NB4 (cell line): ENCODE measurements at places on chromosomes 13 and 19.

- no peak for DNase-seq
Measured at GRCh38 chr13:106986687-106987426, 418.9 kb upstream of the ARGLU1 start.

DNA sequence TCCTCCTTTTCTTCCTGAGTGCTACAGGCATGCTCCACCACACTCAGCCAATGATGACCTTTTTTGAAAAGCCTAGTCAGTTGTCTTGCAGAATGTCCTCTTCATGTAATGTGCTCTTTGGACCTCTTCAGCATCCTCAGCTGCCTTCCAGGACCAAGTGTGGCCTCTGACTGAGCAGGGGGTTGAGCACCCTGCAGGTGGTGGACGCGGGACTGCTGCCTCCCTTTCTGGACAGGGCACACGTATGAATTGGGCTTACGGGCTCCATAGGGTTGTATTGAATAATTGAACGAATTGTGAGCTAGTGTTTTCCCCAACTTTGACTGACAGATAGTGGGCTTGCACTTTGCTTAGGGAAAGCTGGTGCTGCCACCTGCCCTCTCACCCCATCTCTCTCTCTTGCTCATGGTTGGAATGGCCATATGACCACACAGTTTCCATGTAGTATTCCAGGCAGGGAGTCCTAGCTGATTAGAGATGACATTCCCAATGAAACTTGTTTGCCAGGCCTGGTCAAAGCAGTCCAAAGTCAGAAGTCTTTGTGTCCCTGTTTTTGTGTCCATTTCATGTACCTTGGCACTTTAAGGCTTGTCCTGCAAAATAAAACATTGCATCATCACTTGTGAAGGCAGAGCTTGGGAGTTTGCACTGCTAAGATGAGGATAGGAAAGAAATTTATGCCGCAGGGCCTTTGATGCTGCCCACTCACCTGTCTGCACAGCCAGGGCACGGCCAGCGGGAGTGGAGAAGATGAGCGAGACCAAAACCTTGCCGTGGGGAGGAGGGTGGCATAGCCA, 76.3 kb upstream of the NPAS1 start:
- no peak for DNase-seq

- no peak for DNase-seq
Measured at GRCh38 chr13:48819899-48820298, 155.8 kb upstream of the FNDC3A start.

GRCh38 chr19:45887200-45887710, 1.3 kb upstream of the IRF2BP1 start:
- DNase-seq, result no peak

GRCh38 chr19:45780448-45781213, 1.7 kb downstream of the DMPK start:
- no peak for DNase-seq

DNA sequence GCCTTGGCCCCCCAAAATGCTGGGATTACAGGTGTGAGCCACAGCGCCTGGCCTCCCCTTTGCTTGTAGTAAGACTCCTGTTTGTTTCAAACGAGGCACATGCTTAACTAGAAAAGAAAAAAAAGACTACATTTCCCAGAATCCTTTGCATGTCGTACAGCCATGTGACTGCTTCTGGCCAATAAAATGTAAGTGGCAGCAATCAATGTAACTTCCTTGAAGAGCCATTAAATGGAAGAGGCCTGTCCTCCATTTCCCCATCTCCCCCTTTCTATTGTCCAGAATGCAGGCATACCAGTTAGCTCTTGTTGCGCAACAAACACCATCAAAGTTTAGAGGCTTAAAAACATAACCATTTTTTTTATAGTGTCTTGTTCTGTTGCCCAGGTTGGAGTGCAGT, 10.4 kb upstream of the GPR32 start:
- DNase-seq, result peak; percentile 64

- DNase-seq, result no peak
Measured at GRCh38 chr13:49399801-49400472, 43.9 kb downstream of the CAB39L start.

DNA sequence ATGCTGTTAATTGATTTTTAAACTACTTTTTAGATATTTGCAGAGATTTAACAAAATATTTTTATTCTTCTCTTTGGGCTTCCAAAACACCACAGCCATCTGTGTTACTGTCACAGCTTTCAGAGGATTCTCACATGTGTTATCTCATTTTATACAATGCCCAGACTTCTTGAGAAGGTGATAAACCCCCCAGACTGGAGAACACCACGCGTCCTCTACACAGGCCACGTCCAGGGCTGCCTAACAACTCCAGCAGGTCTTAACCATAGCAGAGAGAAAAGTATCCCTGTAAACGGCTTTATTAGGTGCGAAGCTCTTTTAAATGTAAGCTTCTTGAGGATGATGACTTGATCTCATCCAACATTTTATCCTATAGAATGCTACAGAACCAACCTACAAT, 2.0 kb downstream of the GPR183 start:
- no peak for DNase-seq

- no peak for DNase-seq
Measured at GRCh38 chr19:44260343-44260681, 626 bp downstream of the ZNF233 start.

- DNase-seq, result no peak
Measured at GRCh38 chr13:86830046-86830445, 841.1 kb upstream of the SLITRK5 start.

DNA sequence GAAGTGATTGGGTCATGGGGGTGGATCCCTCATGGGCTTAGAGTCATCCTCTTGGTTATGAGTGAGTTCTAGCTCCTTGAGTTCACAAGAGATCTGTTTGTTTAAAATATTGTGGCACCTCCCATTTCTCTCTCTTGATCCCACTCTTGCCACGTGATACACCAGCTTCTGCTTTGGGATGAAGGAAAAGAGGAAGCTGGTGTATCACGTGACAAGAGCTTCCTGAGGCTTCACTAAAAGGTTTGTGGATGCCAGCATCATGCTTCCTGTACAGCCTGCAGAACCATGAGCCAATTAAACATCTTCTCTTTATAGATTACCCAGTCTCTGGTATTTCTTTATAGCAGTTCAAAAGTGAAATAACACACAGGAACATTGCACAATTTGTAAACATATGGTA, 352.5 kb upstream of the ATXN8OS start:
- peak; percentile 15 for DNase-seq

- DNase-seq, result peak; percentile 28
Measured at GRCh38 chr13:111049791-111050538, 65.1 kb upstream of the ARHGEF7 start.

GRCh38 chr13:99310382-99311031, 3.3 kb upstream of the GPR183 start:
- peak; percentile 64 for DNase-seq

DNA sequence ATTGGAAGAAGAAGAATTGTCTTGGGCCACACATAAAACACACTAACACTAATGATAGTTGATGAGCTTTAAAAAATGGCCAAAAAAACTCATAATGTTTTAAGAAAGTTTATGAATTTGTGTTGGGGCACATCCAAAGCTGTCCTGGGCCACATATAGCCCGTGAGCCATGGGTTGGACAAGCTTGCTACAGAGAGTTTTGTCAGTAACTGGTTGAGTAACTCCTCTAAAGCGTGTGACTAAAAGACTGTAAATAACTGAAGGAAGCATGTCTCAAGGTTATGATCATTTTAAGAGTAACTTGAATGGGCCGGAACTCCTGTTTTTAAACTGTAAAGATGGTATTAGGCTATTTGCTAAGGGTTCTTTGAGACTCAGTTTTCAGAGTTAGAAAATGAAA, 118.0 kb downstream of the KL start:
- no peak for DNase-seq

DNA sequence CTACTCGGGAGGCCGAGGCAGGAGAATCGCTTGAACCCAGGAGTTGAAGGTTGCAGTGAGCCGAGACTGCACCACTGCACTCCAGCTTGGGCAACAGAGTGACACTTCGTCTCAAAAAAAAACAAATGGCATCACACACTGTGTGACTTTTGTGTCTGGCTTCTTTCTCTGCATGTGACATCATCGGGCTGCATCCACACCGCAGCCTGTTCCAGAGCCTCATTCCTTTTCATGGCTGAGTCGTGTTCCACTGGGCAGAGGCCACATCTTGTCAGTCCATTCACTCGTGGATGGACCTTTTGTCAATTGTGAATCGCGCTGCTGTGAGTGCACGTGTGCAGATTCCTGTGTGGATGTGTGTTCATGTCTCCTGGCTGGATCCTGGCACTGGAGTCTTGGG, 8.3 kb downstream of the THOP1 start:
- DNase-seq, result no peak

- DNase-seq, result no peak
Measured at GRCh38 chr19:3136684-3137055, 837 bp downstream of the GNA15 start.

- no peak for DNase-seq
Measured at GRCh38 chr13:31725841-31726240, 13.5 kb upstream of the RXFP2 start.

- no peak for DNase-seq
Measured at GRCh38 chr13:109665240-109665639, 121.1 kb downstream of the IRS2 start.

DNA sequence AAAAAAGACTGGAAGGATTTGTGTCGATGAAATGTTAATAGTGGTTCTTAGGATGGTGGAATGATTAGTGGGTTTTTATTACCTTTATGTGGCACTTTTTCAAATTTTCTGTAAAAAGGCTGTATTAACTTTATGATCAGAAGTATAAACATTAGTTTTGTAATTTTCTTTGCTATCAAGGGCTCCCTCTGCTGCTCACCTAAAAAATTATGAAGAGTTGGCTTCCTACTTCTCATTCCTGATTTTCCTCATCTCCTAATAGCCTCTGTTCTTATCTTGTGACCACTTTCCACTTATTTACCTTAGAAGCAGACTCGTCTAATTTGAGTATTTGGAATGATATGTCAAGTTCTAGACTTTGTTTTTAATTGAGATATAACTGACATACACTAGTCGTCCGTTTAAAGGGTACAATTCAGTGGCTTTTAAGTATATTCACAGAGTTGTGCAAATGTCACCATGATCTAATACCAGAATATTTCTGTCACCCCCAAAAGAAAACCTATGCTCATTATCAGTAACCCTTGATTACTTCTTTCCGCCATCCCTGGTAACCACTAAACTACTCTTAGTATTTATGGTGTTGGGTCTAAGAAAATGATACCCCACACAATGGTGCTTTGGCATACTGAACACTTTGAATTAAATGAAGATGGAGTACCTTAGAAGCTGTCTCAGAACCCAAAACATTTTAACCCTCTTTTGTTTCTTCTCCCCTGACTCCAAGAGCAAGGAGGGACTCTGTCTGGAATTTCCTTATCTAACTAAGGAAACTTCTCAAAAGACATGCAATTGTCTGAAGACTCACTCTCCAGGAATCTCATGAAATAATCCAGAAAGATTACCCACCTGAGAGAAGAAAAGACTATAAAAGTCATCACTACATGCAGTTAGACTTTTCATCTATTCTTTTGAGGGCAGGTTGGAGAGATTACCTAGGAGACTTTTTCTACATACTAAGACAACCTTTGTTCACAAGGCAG, 311.3 kb downstream of the DLEU7 start:
- peak; percentile 42 for DNase-seq

DNA sequence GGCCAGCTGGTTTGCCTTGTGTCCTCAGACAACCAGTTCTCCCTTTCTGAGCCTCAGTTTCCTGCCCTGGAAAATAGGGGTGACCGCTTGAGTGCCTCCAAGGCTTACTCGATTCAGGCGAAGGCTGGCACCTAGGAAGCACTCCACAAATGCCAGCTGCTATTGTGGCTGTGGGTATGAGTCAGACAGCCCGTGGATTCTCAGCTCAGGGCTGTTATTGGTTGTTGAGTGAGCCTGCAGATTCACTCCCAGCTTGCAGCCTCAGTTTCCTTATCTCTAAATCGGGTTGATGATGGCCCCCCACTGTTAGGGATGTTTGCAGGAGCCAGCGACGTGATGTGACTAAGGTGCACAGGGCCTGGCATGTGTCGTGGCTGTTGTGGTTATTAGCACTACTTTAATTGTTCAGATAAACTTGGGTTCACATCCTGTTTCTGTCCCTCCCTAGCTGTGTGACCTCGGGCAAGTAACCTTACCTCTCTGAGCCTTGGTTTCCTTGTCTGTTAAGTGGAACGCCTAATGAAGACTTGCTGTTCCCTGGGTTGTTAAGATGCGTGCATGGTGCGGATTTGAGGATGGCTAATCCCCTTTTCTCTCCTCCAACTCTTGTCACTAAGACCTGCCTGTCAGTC, 2.4 kb downstream of the MARK4 start:
- DNase-seq, result no peak

- no peak for DNase-seq
Measured at GRCh38 chr19:56111601-56112312, 9.3 kb downstream of the ZNF787 start.

GRCh38 chr19:39372941-39373340, 18.0 kb downstream of the PAF1 start:
- no peak for DNase-seq

- no peak for DNase-seq
Measured at GRCh38 chr19:23778566-23778965, 19.9 kb upstream of the ZNF681 start.

DNA sequence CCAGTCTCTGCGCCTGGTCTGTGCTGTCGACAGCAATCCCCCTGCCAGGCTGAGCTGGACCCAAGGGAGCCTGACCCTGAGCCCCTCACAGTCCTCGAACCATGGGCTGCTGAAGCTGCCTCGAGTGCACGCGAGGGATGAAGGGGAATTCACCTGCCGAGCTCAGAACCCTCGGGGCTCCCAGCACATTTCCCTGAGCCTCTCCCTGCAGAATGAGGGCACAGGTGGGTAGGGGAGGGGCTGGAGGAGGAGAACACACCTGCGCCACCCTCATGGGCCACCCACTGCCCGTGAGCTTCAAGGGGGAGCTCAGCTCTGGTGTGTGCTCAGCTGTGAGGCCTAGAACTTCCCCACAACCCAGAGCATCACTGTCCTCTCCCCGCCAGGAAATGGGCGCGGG, 38.6 kb upstream of the CD33 start:
- DNase-seq, result no peak

DNA sequence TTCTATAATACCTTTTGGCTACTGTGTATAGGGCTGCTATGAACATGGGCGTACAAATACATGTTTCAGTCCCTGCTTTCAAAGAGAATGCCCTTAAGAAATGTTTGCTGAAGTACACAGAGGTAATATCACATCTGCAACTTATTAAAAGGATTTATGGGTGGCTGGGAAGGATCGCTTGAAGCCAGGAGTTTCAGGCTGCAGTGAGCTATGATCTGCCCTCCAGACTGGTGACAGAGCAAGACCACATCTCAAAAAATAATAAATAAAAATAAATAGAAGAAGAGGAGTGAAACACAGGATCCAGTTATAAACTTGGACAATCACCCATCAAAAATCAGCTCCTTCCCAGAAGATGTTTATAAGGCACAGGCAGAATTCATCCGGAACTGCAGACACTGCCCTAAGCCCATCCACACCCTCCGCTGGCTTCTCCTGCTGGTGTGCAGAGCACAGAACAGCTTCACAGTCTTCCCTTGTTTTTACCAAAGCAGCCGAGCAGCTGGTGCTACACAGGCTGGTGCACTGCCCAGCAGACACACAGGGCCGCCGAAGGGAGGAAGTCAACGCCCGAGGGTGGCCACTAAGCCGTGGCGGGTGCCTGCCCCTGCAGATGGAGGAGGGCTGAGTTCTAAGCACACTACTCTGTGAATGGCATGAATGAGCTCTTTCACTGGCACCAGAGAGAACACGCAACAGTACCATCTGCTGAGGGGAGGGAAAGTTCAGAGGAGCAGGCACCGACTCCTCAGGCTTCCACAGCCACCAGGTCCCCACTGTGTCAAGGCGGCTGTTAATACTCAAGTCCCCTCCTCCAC, 44.0 kb downstream of the BRD4 start:
- DNase-seq, result peak; percentile 38

GRCh38 chr19:17385878-17386611, 8.0 kb downstream of the CCDC194 start:
- DNase-seq, result peak; percentile 68
